ENCODE measurements at places on chromosomes 7 and 10.

GRCh38 chr7:98251231-98251600, 816 bp downstream of the TECPR1 start:
- no peak for DNase-seq

DNA sequence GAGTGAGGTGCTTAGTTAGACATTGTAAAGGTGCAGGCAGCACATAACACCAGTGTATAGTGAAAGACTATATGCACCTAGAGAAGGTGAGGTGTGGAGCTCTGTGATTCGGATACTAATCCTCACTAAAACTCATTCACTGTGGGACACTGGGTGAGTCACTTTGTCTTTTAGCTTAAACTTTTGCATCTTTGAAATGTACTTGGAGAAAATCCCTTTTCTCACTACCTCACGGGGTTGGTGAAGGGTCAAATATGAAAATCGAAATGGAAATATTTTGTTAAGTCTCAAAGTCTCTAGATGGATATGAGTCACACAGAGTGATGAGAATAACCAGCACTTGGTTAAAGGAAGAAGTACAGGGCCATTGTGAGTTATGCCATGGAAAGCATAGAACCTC, 38.0 kb downstream of the MDFIC start:
- DNase-seq, result no peak

- no peak for DNase-seq
These were observed 8.1 kb downstream of the FBH1 start for GRCh38 chr10:5898163-5898562.

DNA sequence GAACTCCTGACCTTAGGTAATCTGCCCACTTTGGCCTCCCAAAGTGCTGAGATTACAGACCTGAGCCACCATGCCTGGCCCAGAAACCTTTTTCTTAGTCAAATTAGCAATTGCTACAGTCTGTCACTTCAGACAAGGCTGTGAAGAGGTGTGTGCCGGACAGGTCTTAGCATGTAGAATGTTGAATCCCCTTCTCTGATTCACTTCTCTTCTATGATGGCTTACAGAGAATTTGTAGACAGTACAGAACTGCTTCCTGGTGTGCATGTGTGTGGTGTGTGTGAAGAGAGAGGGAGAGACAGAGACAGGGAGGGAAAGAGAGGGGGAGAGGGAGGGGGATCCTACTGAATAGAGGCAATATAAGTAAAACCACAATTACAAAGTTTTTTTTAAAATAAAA, 150.4 kb downstream of the PARD3 start:
- DNase-seq, result no peak

GRCh38 chr7:30896783-30897637, 14.6 kb upstream of the AQP1 start:
- DNase-seq, result no peak

GRCh38 chr7:107405559-107405958, 64.3 kb upstream of the GPR22 start:
- DNase-seq, result no peak

DNA sequence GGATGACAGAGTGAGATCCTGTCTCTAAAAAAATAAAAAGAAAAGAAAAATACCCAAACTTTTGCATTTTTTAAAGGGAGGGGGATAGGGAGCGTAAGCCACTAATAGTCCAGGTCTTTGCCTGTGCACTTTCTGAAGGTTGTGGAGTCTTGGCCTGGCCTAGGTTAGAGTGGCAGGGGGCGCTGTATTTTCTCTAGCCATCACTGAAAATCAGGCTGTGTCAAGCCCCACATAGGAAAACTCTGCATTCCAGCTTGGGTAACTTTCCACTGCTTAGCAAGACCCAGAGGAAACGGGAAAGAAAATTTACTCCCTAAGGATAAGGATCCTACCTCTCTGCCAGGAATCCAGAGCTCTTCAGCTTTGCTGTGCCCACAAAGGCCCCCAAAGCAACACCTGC, 10.5 kb upstream of the PAX4 start:
- DNase-seq, result no peak

DNA sequence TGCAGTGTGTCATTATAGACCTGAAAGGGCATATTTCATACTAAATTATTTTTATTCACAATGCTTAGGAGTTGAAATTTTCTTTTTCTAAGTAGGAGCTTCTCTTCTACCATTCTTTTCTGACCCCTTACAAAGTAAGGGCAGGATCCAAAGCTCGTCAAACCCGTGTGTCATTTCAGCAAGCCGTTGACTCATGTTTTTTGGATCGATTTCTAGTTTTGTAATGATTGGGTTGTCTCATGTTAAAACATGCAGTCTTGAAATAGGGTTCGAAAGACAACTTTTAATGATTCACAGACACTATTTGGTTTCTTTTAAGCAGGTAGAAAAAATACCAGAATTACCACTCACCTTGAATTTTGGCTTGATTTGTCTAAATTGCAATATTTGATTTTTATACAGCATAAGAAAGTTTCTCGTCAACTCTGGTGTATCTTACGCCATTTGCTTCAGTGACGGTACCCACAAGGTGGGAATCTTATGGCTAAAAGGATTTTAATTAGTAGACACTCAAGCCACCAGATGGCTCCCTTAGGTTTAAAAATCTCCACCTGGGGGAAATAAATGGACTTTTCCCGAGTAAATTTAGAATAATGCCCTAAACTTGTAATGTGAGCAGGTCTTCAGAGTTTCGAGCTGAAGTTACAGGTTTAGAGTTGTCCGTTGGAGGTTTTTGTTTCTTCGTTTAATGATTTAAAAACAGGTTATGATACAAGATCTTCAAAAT, 283.4 kb downstream of the CCDC3 start:
- DNase-seq, result no peak

DNA sequence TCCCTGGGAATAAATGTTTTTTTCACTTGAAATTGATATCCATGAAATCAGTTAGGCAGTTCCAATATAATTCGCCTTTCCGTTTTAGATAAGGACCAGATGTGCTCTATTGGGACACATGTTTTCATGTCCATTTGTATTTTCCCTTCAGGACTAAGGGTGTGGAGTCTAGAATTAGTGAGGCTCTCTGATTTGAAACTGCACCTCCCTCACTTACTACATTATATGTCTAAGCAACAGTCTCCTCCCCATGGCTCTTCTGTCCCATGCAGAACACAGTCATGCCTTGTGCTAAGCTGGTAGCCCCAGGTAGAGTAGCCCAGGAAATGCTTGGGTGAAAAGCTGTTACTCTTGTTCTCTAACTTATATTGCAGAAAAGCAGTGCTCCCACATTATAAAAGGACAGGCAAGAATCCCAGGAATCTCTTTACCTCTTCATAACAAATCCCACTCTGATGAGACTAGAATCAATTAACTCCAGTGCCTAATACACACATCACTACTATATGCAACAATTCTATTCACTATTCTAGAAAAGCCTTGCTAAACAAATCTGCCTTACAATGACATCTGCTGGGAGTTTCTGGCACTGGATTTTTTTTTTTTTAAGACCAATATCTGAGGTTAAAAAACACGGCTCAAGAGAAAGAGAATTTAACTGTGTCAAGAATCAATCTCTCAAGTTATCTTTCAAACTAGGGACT, 293.9 kb downstream of the SNX13 start:
- DNase-seq, result no peak

DNA sequence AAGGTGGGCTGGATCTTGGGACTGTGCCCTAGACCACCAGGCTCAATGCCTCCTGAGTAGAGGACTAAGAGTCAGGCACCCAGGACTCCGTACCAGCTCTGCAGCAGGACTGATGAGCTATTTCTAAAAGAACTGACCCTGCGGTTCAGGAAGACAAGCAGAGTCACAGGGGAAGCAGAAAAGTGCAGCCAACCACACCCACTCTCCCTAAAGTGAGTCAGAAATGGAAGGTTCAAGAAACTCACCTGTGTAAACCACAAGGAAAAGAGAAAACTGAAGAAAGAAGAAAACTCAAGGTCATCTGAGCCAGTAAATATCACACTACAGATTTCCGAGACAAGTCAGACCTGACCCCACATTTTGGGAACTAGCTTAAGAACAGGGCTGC, 2.5 kb downstream of the PARP12 start:
- DNase-seq, result no peak

GRCh38 chr7:99955247-99955646, 20.6 kb downstream of the AZGP1 start:
- no peak for DNase-seq

GRCh38 chr10:104253606-104254410, 884 bp upstream of the GSTO1 start:
- DNase-seq, result no peak

GRCh38 chr10:108338146-108338545, 1173.6 kb upstream of the SORCS1 start:
- no peak for DNase-seq

- DNase-seq, result no peak
These were observed 966 bp downstream of the FBH1 start for GRCh38 chr10:5891009-5891408.

DNA sequence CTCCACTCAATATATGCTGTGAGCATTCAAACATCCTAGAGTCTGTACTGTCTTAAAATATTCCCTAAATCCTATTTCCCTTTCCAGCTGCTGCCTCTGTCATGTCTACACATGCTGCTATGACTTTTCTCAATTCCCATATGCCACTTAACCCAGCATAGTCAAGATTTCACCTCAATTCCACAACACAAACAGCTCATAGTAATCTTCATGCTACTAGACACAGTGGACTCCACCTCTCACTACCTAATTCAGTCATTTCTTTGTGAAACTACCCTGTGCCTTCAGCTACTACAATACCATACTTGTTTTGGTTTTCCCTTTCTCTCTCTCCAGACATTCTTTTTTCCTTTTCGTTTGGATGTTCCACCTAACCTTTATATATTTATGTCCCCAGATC, 45.5 kb downstream of the GSAP start:
- no peak for DNase-seq

DNA sequence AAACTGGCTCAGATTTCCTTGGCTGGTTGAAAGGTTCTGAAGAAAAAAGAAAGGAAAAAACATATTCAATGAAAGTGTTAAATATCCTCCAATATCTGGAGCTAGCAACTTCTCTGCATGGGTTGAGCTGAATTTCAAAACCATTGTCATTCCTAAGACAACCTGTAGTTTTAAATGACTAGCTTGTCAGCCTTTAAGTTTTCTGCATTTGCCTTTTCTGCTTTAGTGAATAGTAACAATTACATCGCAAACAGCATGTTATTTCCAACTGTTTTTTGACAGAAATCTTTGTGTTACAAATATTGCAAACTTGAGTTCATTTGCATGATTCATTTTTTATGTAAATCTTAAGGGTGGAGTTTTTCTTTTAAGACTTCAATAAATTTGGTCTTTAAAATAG, 852.3 kb upstream of the CELF2 start:
- DNase-seq, result no peak

DNA sequence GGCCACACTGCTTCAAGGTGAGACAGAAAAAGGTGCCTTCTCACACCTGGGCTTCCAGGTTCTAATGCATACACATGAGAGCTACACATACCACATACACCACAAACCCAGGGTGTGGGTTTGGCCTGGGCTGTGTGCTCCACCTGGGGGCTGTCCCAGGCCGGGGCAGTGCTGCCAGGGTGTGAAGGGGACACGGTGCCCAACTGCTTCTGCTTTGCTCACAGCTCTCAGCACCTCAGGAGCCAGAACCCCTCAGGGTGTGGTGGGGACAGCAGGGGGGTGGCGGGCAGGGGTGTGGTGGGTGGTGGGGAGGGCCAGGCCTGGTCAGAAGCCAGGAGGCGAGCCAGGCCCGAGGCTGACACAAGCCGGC, 51.1 kb downstream of the TMEM209 start:
- no peak for DNase-seq

DNA sequence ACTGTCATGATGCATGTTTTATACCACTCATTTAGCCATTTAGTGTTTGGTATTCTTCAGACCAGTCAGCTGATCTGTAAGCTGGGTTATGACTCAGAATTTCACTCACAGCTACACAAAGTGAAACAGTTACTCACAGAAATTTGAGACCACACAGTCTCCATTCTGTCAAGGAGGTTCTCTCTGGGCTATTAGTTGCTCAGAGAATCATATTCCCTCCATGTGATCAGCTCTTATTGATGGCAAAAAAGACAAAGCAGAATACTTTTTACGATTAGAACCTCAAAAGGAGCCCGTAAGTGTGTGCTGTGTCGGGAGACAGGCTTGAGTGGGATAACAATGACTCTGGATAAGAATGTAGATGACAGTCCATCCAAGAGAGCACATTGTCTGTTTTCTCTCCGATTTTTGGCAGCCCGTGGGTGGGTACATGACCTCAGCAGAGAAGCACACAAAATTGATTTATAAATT, 277.6 kb upstream of the SORCS1 start:
- DNase-seq, result no peak

DNA sequence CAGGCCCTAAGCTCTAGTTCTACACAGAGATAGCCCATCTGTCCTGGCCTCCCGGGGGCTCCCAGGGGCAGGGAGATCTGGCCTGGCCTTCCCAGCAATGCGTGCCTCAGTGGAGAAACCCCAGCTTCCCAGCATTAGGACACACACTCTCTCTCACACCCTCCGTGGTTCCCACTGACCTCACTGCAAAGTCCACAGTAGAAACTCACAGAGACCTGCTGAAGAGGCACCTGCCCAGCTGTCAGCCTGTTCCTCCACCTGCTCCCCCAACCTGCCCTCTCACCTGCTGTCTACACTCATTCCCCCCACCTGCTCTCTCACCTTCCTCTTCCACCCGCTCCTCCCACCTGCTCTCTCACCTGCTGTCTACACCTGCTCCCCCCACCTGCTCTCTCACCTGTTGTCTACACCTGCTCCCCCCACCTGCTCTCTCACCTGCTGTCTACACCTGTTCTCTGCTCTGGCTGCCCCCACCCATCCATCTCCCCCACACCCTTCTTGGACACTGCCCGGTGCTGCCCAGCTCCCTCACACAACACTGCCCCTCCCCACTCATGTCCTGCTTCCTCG, 21.1 kb upstream of the PFKP start:
- no peak for DNase-seq

DNA sequence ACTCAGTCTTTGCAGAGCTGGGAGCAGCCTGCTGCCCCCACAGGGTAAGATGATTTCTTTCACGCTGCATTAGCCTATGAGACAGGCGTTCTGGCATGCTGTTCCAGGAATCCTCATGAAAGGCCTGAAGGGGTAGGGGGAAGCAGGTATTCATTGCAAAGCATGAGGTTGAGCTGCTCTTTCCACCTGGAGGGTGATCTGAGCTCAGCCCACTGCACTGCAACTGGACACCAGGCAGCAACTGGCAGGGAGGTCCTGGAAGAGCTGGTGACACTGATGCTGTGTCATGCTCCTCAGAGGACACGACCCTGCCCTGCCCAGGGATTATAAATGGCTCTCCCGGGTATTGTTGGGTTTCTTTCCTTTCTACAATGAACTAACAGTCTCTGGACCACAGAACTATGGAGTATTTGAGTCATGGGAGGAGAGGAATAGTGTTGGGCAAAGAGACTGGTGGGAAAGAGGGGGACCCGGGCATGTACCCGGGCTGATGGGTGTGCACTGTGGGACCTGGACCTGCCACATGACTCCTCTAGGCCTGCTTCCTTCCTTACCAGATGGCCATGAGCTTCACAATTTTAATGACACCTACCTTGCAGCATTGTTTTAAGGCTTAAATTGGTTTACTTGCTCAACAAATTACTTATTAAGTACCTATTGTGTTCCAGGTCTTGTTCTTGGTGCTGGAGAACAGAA, 24.3 kb downstream of the SLC25A28 start:
- no peak for DNase-seq

- no peak for DNase-seq
These were observed 58.7 kb downstream of the DNAJC1 start for GRCh38 chr10:21944727-21945386.

GRCh38 chr7:117808341-117808757, 64.9 kb downstream of the CTTNBP2 start:
- DNase-seq, result no peak

Data from NCI-H1930 (cell line).